Colonic mucosa (tissue), 4 donors: ENCODE measurements at places on chromosomes 7 and 10. TPM values are rescaled to one million over a fixed set of nuclear protein-coding genes. Genes with fewer than 3 reads are reported as not detected.

DNA sequence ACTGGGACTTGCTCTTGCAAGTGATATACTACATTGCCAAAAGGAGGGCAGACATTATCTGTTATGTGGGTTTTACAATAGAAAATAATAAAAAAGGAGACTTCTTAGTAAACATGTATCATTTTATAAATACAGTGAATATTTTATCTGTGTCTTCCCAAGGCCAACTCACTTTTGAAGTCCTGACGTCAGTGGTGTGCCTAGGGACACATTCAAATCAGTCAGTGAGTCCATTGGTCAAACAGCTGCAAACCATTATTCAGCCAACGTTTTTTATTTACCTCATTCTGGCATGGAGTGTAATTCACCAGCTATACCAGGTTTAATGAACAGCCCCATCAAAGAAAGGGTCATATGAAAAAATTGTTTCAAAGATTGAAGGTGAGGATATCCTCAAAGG is 263.7 kb downstream of the IPMK start:
- no peak for DNase-seq

GRCh38 chr7:80468931-80469714 is 42.7 kb downstream of the GNAT3 start:
- no peak for DNase-seq

IGF2BP3 gene
- total RNA-seq, result 1.2 TPM

DNA sequence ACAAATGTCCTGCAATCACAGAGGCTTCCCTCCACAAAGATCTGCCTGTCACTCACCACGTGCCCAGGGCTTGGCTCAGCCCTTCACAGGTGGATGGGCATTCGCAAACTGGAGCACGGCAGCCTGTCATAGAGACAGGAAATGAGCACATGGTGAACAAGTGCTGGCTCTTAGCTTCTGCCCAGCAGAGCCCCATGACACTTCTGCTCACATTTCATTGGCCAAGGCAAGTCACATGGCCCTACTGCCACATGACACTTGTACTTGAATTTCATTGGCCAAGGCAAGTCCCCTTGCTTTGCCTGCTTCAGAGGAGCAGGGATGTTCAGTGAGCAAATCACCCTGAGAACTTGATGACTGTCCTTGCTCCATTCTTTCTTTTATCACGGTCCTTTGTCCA is 110.8 kb upstream of the PPP2R2D start:
- DNase-seq, result no peak

DNA sequence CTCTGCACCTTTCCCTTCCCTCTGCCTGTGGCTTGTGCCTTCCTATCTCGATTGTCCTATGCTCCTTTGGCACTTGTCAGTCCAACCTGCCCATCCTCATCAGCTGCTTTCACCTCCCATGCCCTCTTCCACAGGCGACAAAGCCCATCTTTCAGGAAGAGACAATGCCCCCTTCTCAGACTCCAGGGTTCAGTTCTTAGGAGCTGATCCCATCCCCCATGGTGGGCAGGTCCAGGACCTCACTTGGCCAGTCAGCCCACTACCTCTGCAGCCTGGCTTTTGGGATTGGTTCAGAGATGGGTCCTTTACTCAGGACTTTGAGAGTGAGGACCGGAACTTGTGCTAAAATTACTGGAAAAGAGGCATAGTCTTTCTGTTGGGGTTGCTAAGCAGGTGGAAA is 74.0 kb upstream of the NANOS1 start:
- no peak for DNase-seq

GRCh38 chr10:9858816-9859215 is 1158.9 kb upstream of the CELF2 start:
- no peak for DNase-seq

WNT8B gene
- total RNA-seq, result not detected

GRCh38 chr7:140624392-140625191 is 16.0 kb downstream of the DENND2A start:
- no peak for DNase-seq

- no peak for DNase-seq
Observed at GRCh38 chr10:80405626-80406025, 2.7 kb upstream of the PRXL2A start.

DEPP1 gene
- 11.1 TPM for total RNA-seq

GRCh38 chr7:74006451-74007241 is 21.3 kb upstream of the ELN start:
- no peak for DNase-seq
